Tongue (tissue), 3 donors: ENCODE measurements at places on chromosomes 3 and 15.

GRCh38 chr15:58738046-58738707 lies 11.3 kb downstream of the ADAM10 start:
- DNase-seq: no peak

GRCh38 chr15:50182219-50183013 lies 420 bp downstream of the SLC27A2 start:
- peak; percentile 25 for DNase-seq

DNA sequence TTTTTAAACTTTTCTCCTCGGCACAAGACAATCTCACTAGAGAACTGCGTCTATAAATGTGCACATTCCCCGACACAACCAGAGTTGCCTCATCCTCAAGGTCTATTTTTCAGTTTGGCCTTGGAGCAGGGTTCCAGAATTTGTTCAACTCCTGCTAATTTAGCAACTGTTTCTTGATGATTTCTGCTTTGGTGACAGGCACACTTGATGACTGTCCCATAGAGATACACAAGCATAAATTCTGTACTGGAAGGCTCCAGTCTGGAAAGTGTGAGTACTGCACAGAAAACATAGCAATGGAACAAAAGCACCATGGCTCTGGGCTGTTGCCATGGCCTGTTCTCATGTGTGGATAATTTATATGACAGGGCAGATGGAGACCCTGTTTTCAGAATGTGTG lies 379.6 kb upstream of the PDZRN3 start:
- DNase-seq: peak; percentile 9

DNA sequence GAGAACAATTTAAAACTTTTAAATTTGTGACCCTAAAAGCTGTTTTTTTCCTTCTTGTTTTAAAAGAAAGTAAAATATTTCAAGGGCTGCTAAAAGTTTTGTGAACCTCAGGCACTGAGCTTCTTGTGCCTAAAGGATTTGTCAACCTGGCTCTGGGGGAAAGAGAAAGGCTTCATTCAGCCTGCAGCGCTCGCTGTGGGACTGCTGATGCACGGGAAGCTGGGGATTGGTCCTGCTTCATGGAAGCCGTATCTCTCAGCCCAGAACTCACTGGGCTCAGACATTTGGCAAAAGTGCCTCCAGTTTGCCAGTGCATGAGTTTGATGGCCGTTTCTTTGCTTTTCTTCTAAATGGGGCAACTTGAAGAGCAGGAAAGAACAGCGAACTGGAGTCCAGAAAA lies 30.8 kb downstream of the TPRG1 start:
- no peak for DNase-seq

DNA sequence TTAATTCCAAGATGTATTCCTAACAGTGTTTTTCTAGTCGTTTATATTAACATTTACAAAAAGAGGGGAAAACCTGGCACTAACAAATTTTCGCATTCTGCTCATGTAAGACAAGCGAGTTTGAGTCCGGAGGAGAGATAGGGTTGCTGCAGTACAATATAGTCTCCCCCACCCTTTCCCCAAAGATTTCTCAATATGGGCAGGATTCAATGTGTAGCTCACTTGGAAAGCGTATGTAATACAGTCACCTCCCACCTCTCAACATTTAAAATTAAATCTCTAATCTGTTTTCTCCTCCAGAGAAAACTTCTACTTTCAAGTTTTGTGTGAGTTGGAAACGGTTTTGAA lies 57.9 kb downstream of the CMSS1 start:
- peak; percentile 78 for DNase-seq

DNA sequence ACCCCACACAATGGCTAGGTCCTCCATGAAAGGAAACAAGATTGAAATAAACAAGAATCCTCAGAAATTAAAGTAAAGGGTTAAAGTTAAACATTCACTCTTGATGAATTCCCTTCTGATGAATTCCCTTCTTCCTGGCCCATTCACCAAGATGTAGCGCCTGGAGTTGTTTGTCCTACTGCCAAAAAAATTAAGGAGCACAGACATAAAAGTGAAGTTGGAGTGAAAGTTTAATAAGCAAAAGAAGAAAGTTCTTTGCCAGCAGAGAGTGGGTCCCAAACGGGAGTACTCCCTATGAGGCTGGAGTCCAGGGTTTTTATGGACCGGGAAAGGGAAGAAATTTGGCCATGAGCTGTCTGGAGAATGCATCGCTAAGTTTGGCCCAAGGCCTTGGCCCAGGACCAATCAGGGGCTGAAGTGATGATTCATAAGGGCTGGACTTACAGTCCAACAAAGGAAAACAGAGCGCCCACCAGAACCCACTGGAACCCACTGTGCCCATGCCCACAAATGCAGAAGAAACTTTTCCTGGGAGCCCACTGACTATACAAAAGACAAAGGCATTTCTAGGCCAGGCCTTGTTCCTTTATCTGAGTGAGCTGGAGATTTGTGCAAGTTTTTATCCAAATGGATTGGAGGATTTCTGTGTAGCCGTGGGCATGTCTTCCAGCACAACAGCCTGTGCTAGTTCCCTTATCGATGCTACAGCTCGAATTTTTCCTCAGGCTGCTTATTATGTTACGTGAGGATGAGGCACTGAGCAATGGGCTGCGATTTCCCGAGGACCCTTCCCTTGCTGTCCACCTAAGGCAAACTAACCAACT lies 1561.6 kb downstream of the OTOL1 start:
- DNase-seq: peak; percentile 4

- DNase-seq: no peak
These were observed 512.6 kb upstream of the CBLB start for GRCh38 chr3:106381286-106381938.

GRCh38 chr3:188759336-188760005 lies 412.3 kb upstream of the TPRG1 start:
- no peak for DNase-seq

DNA sequence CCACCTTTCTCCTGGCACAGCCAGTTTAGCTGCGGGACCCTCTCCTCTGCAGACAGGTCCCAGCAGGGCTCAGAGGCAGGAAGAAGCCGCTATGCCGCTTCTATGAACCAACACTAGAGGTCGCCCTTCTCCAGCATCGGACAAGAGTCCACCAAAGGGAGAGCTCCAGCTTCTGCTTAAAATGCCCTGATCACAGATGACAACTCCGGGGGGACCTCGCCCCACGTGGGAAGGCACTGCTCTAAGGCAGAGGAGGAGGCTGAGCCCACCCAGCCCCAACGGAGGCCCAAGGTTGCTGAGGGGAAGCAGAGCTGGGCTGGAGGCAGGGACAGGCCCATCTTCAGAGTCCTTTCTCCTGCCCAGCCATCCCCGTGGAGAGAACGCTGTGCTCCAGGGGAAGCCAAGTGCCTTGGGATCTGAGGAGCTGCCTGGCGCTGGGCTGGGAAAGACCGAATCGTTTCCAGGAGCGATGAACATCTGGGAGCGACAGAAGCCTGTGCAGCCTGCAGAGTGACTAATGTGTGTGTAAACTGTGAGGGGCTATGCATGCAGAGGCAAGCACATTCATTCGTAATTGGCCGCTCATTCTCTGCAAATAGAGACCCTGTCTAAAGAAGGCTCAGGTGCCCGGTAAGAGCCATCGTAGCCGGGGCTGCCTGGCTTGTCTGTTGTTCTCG lies 43.5 kb upstream of the BDH1 start:
- peak; percentile 84 for DNase-seq

- peak; percentile 84 for DNase-seq
These were observed 19.2 kb downstream of the EXOSC7 start for GRCh38 chr3:44995142-44995770.

DNA sequence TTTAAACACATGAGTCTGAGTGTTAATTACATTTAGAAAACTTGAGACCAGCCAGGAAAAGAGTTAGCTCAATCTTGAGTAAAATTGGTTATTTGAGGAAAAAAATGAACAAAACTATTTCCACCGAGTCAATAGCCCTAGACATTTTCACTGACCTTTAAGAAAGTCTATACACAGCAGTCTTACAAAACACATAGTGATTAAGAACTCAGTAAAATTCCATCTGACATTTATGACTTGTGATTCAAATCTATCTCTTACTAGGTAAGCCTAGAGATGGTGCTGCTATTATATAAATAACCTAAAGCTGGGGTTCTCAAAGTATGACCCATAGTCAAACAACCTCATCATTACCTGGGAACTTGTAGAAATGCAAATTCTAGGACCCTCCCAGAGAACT lies 109.1 kb upstream of the COL8A1 start:
- no peak for DNase-seq

GRCh38 chr3:102053375-102053989 lies 204.2 kb downstream of the NFKBIZ start:
- DNase-seq: no peak

- DNase-seq: no peak
These were observed 146.9 kb upstream of the CADPS start for GRCh38 chr3:63022114-63022513.

DNA sequence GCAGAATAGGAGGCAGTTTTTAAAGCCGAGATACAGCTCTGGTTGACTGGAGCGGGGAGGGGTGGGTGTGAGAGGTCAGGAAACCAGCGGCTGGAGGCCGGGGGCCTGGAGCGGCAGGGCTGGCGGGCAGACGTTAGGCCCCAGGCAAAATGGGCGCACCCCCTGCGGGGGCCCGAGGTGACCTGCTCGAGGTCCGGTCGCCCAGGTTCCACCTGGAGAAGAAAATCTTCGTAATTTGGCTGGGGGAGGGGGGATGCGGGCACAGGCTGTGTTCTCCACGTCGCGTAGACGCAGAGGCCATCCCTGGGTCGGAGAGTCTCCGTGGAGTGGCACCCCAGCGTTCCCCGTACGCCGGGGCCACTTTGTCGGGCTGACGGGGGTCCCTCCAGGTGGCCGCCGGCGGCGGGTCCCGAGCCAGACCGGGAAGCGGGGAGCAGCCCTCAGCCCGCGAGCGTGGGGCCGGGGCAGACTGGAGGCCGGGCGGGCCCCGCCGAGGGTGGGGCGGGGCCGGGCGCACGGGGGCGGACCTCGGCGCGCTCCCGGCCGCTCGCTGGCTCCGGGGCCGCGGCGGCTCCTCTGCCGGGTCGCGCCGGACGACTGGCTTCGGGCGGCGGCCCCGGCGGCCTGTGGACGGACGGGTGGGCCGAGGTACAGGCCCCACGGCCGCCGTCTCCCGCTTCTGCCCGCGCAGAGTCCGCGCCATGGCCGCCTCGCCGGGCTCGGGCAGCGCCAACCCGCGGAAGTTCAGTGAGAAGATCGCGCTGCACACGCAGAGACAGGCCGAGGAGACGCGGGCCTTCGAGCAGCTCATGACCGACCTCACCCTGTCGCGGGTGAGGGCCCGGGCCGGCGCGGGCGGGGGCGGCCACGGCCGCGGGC lies at the start of gene CRTC3:
Gene CRTC3 (plus strand): TSS at position 553 of the 879 bp plus-strand sequence. CDS start 149 bp downstream, at position 702.
- DNase-seq: peak; percentile 70
